GM12865 (cell line): ENCODE measurements at places on chromosomes 12 and 14.

- DNase-seq = no peak
Measured at GRCh38 chr12:93247313-93247991, 130.3 kb upstream of the NUDT4 start.

- no peak for DNase-seq
Measured at GRCh38 chr14:83260751-83261150, 1727.1 kb upstream of the SEL1L start.

DNA sequence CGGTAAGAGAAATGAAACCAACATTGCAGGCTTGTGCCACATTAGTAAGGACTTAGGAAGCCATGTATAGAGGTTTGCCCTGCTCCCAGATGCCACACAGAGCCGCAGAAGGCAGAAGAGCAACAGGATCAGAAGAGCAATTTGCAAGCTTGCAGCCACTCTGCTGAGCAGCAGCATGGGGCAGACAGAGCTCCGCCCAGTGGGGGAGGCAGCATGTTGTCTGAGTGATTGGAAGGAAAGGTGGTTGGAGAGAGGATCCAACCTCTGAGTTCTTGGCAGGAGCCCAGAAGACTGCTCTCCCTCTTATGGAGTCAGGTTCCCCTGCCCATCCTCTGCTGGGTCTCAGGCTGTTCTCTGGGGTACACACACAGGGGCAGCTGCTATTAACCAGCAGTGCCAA is 2.3 kb upstream of the KRT6A start:
- DNase-seq = no peak

DNA sequence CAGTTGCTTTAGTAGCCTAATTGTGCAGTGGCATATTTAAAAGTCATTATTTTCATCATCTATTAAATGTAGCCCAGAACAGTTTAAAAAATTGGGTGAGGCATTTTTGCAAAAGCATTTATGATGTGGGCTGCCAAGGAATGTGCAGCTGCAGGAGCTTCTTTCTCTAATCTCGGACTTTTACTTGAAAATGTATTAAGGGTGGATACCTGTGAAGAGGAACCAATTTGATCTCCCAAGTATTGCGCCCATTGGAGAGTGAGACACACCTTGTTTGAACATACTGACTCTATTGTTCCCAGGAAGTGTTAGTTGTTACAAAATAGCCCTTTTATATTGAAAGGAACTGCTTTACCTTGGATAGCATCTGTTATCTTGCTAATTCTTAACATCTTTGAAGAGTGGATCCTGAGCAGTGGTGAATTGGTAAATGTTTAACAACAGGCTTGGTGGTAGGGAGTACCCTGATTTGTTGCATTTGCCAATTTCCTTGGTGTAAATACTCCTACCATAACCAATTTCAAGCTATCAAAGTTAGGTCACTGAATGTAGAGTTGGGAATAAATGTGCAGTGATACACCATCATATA is 42.5 kb upstream of the HMGA2 start:
- DNase-seq = no peak

GRCh38 chr12:94401326-94401725 is 58.3 kb downstream of the CEP83 start:
- no peak for DNase-seq
